ENCODE measurements at places on chromosomes 5 and 9.

DNA sequence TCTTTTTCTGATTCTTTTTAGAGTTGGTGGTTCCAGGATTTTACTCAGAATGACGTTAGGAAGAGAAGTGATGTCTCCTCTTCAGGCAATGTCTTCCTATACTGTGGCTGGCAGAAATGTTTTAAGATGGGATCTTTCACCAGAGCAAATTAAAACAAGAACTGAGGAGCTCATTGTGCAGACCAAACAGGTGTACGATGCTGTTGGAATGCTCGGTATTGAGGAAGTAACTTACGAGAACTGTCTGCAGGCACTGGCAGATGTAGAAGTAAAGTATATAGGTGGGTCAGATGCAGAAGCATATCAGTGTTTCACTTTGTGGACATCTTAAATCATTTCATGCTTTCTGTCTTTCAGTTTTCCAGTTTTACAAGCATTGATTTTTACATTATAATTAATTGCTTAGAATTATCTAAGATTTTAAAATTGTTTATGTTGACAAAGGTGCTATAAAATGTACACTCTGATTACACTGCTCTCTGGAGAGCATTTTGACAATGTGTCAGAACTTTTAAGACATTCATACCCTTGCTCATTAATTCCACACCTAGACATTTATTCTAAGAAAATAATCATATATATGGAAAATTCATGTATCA is 36.6 kb downstream of the NLN start:
- H3K27me3 ChIP-seq, result no peaks in the 10 kb centered on the region
- no peak overlapping the region for H3K27ac ChIP-seq
- no peak for DNase-seq
- no peak overlapping the region for H3K4me3 ChIP-seq
- H3K36me3 ChIP-seq, result no peaks in the 10 kb centered on the region

GRCh38 chr5:127435821-127436220 is 81.6 kb upstream of the PRRC1 start:
- no peak overlapping the region for H3K4me3 ChIP-seq
- H3K36me3 ChIP-seq, result no peaks in the 10 kb centered on the region
- DNase-seq, result no peak
- no peaks in the 10 kb centered on the region for H3K27me3 ChIP-seq
- H3K27ac ChIP-seq, result no peak overlapping the region

GRCh38 chr9:94870793-94871558 is 144.5 kb downstream of the AOPEP start:
- peak; percentile 92 for DNase-seq
- H3K27ac ChIP-seq, result no peak overlapping the region
- no peaks in the 10 kb centered on the region for H3K36me3 ChIP-seq
- H3K4me1 ChIP-seq, result peaks cover 33% of the 10 kb centered on the region

- H3K4me3 ChIP-seq, result no peak overlapping the region
- H3K4me1 ChIP-seq, result peaks cover under 1% of the 10 kb centered on the region
- DNase-seq, result no peak
- no peak overlapping the region for H3K27ac ChIP-seq
- no peaks in the 10 kb centered on the region for H3K27me3 ChIP-seq
- H3K36me3 ChIP-seq, result no peaks in the 10 kb centered on the region
Measured at GRCh38 chr9:89967527-89967926, 362.7 kb downstream of the GADD45G start.

GRCh38 chr9:20713172-20713571 is 29.1 kb downstream of the FOCAD start:
- no peaks in the 10 kb centered on the region for H3K27me3 ChIP-seq
- no peak overlapping the region for H3K27ac ChIP-seq
- no peak for DNase-seq
- no peaks in the 10 kb centered on the region for H3K36me3 ChIP-seq
- no peak overlapping the region for H3K4me3 ChIP-seq

GRCh38 chr9:93830012-93830596 is 125.1 kb downstream of the BARX1 start:
- no peak overlapping the region for H3K4me3 ChIP-seq
- peaks cover 6% of the 10 kb centered on the region for H3K4me1 ChIP-seq
- no peaks in the 10 kb centered on the region for H3K36me3 ChIP-seq
- H3K27me3 ChIP-seq, result no peaks in the 10 kb centered on the region
- H3K27ac ChIP-seq, result no peak overlapping the region

DNA sequence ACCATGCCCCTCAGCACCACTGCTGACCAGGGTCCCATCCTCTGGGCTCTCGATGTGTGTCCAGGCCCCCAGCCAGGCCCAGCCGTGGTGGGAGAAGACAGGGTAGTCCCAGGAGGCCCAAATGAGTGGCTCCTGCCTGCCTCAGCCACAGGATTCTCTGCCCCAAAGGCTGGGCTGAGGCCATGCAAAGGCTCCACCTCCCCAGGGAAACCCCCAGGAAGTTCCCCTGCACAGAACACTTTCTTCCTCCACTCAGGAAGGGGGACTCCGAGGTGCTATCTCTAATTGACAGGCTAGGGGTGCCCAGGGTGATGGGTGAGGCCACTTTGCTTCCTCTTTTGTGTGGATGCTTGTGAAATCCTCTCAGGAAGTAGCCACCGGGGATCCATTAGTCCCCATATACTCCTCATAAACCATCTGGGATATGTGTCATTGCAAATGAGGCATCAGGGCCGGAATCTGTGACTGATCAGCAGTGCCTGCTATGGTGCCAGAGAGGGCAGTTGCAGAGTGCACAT is 23.1 kb upstream of the TDRD7 start:
- H3K27me3 ChIP-seq, result no peaks in the 10 kb centered on the region
- H3K27ac ChIP-seq, result no peak overlapping the region
- no peak for DNase-seq
- no peaks in the 10 kb centered on the region for H3K36me3 ChIP-seq
- peaks cover 7% of the 10 kb centered on the region for H3K4me1 ChIP-seq

- H3K36me3 ChIP-seq, result no peaks in the 10 kb centered on the region
- H3K4me1 ChIP-seq, result no peaks in the 10 kb centered on the region
- no peak overlapping the region for H3K27ac ChIP-seq
- no peak for DNase-seq
- H3K27me3 ChIP-seq, result no peaks in the 10 kb centered on the region
- H3K4me3 ChIP-seq, result no peak overlapping the region
Measured at GRCh38 chr5:124034963-124035362, 523.0 kb downstream of the CSNK1G3 start.

DNA sequence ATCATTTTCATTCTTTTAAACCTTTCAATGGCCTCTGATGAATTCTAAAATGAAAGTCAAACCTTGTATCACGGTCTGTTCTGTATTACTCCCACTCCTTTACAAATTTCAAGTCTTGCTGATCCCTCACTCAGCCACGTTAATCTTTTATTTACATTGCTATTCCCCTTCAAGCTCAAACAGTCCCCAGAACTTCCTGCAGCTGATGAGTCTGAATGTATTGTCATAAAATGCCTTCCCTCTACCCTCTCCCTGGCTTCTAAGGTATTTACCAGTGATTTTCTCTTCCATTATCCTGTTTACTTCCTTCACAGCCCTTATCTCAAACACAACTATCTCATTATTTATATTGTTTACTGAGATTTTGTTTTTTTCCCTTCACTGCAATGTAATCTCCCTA is 562.3 kb upstream of the C9orf72 start:
- no peaks in the 10 kb centered on the region for H3K36me3 ChIP-seq
- H3K27ac ChIP-seq, result no peak overlapping the region
- no peak overlapping the region for H3K4me3 ChIP-seq
